ENCODE measurements at places on chromosomes 5 and 9.

GRCh38 chr9:68869022-68869421 lies 144.9 kb downstream of the PRKACG start:
- DNase-seq: no peak

- no peak for DNase-seq
Measured at GRCh38 chr9:87309236-87309635, 188.4 kb upstream of the DAPK1 start.

GRCh38 chr5:173537228-173537627 lies 79.2 kb downstream of the BOD1 start:
- no peak for DNase-seq

- DNase-seq: no peak
Measured at GRCh38 chr5:58674070-58674469, 91.2 kb downstream of the RAB3C start.

DNA sequence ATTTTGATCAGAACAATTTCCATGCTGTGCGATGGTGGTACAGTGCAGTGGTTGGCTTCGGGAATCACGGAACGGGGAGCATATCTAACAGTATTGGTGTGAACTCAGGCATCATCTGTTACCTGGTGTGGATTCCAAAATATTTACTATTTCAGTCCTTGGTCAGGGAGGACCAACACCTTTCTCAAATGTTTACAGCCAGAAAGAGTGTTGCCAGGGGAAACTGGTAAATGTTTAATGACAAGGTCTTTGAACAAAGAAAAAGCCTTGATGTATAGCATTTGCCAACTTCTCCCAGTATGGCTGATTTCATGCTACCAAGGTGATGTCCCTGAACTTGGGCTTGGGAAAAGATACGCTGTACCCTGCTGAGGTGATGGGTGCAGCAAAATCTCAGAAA lies 145.6 kb upstream of the POC5 start:
- no peak for DNase-seq

DNA sequence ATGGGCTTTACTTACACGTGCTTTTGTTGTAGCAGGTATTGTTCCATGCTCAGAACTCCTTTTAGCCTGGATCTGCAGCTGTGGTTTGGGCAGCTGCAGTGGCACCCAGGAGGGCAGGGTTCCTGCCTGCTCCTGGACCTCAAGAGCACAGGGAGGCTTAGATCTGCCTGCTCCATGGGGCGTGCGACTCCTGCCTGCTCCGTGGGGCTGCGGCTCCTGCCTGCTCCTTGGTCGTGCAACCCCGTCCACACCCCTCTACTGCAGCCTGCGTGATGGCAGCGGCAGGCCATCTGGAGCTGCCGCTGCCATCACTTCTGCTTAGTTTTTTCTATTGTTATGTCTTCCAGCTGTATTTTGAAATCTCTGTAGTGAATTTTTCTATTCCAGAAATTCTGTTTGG lies 11.7 kb upstream of the UGT3A2 start:
- no peak for DNase-seq

DNA sequence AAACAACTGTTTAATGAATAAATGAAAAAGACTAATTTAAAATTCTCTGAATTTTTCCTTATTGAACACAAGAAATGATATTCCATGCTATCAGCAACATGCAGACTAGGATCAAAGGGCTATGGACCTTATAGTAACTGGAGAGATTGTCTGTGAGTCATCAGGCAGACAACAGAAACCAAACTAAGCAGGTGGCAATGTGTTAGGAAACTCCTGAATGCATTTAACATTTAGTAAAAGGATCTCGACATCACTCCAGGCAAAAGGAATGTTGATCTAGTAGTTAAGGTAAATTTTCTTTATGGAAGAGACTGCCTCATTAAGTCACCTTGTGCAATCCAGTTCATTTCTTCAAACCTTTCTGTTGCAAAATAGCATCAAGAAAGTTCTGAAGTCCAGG lies 58.4 kb downstream of the ARL15 start:
- DNase-seq: no peak

DNA sequence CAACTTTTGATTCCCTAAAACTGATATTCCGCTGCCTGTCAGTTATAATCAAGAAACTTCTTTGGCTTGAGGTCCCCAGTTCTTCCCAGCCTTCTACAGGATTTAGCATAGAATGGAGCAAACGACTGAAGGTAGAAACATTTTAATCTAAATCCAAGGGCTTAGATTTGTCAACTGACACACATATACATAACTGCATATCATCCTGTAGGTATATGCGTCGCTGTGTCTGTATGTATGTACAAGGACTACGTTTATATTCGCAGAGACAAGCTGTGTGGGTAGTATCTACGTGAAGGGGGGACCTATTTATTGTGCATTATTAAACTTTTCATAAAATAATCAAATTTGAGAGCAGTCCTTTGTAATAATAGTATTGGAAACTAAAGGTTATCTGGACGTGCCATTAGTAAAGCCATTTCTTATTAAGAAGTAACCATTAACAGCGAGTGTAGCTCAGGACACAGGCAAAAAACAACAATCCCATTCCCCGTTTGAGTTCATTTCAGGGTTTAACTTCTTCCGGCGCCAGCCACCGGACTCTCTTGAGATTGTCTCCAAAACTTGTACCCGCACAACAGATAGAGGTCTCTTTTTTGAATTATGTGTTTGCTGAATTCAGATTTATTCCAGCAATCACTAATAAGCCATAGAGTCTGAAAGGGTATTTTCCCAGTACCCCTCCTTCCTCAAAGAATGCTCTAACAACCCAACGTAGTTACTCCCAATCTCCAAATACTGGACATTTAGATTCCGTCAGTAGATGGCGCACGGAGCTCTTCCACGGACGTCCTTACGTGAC lies 2.1 kb upstream of the MLLT3 start:
- DNase-seq: peak; percentile 74

DNA sequence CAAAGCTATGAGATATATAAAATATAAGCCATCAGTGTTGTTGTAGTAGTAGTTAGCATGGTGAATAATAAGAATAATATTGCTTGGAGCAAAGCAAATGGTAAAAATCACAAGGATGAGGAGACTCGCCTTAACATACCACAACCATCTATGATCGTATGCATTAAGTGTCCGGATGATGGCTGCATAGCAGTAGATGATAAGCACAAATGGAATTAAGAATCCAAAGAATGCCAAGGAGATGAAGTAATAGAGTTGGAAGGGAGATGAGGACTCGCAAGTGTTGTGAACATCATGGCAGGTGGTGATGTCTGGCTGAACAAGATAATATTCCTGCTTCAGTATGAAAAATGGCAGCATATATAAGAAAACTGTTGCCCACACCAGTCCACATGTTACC lies 5.5 kb downstream of the F2RL2 start:
- no peak for DNase-seq

DNA sequence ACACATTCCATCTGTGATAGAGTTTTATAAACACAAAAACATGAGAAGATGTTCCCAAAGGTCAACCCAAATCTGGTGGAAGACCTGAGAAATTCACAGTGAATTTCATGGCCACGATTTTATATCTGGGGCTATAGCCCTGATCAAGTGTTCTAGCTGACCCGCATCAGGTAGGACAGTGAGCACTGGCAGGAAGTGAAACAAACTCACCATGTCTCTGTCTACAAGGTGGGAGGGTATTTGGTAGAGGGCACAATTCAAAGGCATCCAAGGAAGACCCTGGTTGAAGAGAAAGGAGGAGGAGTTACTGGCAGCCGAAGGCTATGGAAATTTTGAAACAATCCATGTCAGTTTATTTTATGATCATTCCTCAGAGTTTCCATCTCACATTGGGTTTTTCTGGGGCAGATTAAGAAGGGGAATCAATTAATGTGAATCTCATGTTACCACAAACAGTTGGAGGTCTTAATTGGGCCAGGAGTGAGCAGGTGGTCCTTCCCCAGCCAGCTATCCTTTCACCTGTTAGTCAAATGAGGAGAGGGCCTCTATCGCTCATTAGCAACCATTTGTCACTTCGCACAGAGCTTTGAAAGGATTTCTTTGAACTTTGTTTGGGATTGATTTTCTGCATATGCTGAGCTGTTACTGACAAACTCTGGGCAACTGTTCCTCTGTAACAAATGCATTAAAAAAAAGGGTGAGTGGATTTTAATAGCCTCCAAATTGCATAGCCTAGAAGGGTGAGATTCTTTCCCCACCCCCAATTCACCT lies 612.0 kb upstream of the CLINT1 start:
- DNase-seq: no peak

GRCh38 chr9:68978066-68978465 lies 35.8 kb downstream of the PRKACG start:
- no peak for DNase-seq

GRCh38 chr5:145936401-145937131 lies at the start of gene SH3RF2:
Gene SH3RF2 (plus strand): TSS chr5:145936578. CDS start chr5:145937929, 1,351 bp downstream.
- peak; percentile 65 for DNase-seq

GRCh38 chr5:3197304-3198073 lies 398.1 kb upstream of the IRX1 start:
- DNase-seq: no peak

- DNase-seq: no peak
Measured at GRCh38 chr5:69261034-69261433, 26.3 kb downstream of the CDK7 start.

DNA sequence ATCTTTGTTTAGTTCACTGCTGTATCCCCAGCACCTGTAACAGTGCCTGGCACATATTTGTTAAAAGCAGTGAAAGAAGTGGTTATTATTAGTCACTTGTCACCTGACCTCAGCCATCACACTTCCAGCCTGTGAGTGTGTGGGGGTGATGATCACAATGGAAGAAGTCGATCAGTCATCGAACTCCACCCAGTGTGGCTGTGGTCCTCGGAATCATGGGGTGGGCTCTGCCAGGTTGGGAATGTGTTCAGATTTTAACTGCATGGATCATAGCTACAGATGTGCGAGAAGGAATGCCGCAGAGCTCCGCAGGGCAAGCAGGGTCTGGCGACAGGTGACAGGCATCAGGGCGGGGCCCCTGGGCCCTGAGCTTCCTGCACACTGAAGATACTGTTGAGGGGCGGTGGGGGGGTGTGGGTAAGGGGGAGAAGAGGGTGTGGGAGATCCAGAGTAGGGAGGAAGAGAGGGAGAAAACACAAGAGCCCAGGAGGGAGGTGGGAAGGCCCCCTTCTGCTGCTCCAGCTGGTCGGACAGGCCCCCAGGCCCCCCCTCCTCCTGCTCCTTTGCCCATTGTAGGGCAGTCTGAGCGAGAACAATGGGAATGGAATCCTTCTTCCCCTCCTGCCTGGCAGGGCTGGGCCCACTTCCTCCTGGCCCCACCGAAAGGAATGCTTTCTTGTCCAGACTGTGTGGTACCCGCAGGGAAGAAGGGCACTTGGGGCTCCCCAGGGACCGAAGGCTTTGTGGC lies 89.6 kb downstream of the SPRY4 start:
- DNase-seq: no peak

GRCh38 chr5:155700333-155700732 lies 626.6 kb upstream of the SGCD start:
- DNase-seq: no peak

- DNase-seq: peak; percentile 49
Measured at GRCh38 chr5:1824903-1825841, 24.0 kb downstream of the NDUFS6 start.

DNA sequence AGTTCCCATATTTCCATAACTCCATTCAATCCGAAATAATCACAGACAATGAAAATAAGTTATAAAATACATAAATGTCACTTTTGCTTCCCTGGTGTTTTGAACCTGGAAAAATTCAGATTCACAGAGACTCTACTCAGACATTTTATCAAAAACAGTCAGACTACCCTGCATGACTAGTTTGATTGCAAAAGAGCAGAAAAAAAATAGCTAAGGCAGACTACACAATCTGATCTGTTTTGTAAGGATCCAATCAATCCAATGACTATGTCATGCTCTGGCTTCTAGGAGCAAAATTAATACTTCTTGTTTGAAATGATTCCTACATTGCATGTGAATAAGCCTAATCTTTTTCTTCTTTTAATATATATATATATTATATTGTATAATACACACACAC lies 1262.6 kb downstream of the EFNA5 start:
- DNase-seq: no peak

- DNase-seq: no peak
Measured at GRCh38 chr9:886886-887285, 45.4 kb downstream of the DMRT1 start.

DNA sequence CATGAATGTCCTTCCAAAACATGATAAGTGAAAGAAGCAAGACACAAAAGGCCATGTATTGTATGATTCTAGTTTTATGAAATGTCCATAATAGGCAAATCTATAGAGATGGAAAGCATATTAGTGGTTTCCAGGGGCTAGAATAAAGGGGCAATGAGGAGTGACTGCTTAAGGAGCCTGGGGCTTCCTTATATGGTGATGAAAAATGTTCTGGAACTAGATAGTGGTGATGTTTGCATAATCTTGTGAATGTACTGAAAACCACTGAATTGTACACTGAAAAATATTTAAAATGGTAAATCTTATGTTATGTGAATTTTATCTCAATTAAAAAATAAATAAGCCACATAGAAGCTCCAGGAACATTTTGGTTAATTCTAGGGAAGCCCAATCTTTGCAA lies 144.4 kb upstream of the ANKRD55 start:
- no peak for DNase-seq

DNA sequence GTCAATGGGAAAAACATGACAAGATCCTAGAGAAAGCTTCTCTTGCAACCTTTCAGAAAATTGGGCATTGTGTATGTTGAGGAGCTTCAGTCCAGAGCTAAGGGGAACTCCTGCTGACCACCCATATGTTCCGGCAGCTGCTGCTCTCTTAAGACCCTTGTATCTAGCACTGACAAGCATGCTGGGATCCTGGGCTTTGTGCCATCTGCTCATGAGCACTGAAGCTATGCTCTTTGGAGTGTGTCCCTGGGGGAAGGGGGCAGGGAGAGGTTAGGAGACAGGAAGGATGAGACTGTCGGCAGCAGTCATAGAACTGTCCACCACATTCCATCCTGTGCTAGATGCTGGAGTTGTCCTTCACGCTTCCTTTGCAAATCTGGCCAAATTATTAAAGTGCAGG lies 109.3 kb downstream of the JAKMIP2 start:
- DNase-seq: no peak

DNA sequence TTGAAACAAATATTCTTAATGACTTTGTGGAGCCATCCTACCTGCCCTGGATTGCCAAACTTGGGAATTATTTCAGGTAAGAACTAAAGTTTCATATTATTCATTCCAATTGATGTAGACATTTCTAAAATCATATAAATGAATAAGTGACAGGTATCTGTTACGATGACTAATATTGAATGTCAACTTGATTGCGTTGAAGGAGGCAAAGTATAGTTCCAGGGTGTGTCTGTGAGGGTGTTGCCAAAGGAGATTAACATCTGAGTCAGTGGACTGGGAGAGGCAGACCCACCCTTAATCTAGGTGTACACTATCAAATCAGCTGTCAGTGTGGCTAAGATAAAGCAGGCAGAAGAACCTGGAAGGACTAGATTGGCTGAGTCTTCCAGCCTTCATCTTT lies 1688.4 kb upstream of the CDH9 start:
- no peak for DNase-seq

DNA sequence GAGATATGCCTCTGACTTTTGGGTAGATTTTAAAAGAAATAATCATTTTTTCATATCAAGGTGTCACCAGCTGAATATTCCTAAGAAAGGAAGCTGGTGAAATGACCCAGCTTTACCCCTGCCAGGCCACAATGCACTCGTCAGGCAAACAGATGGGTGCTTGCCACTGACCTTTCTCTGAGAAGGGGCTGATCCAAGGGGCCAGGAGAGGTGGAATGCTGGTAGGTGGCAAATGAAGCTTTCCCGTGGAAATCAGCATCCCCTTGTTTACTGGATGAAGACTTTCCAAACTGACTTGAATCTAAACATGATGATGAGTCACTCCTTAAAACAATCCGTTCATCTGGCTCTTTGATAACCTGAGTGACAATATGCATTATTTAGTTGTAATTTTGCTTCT lies 44.3 kb upstream of the PLPP6 start:
- DNase-seq: no peak
